Calu3 (cell line): ENCODE measurements at places on chromosomes 6 and 20.

DNA sequence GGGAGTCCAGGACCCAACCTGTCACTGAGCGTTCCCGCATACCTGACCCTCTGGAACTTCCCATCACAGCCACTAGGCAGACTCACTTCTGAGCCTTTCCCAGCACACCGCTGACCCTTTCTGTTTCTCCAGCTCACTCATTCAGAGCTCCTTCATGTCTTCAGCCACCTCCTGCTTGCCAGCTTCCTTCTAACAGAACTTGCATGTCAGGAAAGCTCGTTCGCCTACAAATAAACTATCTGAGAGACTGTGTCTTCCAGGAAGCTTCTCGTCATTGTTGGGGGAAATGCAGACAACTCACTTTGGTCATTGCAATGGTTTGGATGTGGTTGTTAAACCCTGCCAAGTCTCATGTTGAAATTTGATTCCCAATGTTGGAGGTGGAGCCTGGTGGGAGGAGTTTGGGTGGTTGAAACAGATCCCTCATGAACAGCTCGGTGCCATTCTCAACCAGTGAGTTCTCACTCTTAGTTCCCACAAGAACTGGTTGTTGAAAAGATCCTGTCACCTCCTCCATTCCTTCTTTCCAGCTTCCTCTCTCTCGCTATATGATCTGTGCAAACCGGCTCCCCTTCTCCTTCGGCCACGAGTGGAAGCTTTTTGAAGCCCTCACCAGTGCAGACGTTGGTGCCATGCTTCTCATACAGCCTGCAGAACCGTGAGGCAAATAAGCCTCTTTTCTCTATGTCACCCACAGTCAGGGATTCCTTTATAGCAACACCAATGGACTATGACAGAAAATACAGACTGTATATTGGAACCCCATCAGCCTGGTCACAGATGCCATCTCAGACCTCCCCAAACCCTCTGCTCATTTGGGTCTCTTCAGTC, 1.4 kb upstream of the MUC21 start:
- peak; percentile 58 for DNase-seq

DNA sequence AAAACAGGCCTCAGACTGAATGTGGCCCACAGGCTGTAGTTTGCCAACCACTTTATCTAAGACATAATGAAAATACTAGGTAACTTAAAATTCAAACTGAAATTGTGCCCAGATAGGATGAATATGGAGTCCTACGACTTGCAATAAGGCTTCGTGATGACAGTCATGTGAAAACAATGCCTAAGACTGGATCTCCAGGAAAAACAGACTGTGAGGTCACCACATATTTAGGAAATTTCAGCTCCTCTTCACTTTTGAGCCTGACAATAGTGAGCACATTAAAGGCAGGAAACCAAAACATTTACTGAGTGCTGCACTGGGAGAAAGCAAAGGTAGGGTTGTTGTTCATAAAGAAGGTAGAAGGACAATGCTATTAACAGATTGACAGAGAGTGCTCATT, 50.0 kb downstream of the RTN4IP1 start:
- DNase-seq = no peak

DNA sequence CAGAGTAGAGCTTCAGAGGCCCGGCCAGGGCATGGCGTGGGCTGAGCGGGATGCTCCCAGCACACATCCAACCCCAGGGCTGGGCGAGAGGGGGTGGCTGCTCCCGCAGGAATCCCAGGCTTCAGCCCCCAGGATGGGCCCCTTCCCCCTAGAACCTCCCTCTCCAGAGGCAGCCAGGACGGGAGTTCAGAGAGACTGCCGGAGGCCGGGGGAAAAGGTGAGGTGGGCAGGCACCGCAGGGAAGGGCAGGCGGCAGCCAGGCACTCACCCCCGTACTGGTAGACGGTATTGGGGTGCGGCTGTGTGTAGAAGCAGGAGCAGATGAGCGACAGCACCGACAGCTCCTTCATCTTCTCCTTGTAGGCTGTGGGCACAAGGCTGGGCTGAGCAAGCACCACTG, 9.3 kb downstream of the STMN3 start:
- DNase-seq = no peak

GRCh38 chr20:44644230-44644617, 7.3 kb downstream of the ADA start:
- DNase-seq = no peak

- no peak for DNase-seq
Measured at GRCh38 chr6:83053678-83054077, 12.0 kb downstream of the UBE3D start.

- no peak for DNase-seq
Measured at GRCh38 chr6:14100138-14100537, 17.4 kb upstream of the CD83 start.

DNA sequence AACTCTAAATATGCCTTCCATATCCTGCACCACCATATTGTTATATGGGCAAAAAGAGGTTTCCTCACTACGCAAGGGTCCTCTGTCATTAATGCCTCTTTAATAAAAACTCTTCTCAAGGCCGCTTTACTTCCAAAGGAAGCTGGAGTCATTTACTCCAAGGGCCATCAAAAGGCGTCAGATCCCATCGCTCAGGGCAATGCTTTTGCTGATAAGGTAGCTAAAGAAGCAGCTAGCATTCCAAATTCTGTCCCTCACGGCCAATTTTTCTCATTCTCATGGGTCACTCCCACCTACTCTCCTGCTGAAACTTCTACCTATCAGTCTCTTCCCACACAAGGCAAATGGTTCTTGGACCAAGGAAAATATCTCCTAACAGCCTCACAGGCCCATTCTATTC, 30.3 kb upstream of the ZBTB22 start:
- no peak for DNase-seq

GRCh38 chr6:15937602-15938001, 191.3 kb upstream of the MYLIP start:
- DNase-seq = no peak

DNA sequence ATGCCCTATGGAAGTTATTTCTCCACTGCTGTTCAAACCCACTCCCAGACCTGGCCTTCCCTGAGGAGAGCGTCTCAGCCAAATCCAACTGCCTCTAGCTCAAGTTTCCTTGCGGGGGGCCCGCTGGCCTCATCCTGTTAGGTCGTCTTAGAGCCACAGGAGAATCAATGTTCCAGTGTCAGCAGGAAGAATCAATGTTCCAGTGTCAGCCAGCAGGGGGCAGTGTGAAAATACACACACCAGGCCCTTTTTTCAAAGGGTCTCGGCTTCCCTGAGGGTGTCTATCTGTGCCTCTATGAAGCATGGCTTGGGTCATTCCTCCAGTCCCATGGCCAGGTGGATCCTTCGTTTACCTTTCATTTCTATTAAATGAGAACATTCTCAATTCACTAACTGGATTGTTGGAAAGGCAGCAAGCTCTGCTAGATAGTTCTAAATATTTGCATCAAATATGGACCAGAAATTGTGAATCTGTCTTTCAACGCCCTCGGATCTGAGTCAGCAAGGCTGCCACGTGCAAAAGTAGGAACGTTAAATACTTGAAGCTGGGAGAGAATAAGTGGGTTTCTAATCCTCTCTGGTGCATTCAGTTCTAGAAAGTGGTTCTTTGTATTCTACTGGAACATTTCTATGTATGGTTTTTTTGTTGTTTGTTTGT, 19.2 kb downstream of the PRND start:
- DNase-seq = peak; percentile 38

GRCh38 chr20:33667676-33668465, 1.1 kb downstream of the ACTL10 start:
- peak; percentile 97 for DNase-seq

DNA sequence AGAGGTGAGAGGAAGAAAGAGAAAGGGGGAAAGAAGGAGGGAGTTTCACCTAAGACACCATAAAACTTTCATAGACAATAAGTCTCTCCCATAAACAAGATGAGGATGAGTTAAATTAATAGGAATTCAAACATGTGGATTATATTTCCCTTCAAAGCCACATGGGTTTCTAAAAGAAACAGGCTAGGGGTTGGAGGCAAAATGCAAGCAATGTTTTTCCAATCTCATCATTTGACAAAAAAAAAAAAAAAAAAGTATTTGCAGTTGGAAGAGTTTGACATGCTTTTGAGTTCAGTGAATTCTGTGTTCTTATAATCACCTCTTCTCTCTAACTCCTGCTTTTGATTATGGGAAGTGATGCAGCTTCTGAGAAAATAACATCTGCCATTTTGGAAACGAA, 286.5 kb upstream of the PRND start:
- no peak for DNase-seq

DNA sequence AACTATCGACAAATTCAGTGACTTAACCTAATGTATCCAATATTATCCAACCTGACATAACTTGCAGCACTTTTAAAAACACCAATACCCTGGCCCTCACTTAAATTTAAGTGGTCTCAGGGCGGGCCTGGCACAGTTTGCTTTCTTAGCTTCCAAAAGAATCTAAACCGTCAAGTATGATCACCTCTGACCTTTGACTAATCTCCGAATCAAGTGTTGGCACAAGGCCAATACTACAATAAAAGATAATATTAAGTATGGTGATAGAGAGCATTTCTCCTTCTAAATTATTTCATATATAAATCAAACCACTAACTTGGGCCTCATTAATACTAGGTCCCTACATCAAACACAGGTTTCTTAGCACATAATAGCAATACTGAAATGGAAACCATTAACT, 153.0 kb downstream of the PTPRK start:
- DNase-seq = no peak

GRCh38 chr6:125987026-125987617, 782 bp downstream of the TRMT11 start:
- DNase-seq = no peak

GRCh38 chr20:57281900-57282299, 15.5 kb upstream of the BMP7 start:
- DNase-seq = no peak

DNA sequence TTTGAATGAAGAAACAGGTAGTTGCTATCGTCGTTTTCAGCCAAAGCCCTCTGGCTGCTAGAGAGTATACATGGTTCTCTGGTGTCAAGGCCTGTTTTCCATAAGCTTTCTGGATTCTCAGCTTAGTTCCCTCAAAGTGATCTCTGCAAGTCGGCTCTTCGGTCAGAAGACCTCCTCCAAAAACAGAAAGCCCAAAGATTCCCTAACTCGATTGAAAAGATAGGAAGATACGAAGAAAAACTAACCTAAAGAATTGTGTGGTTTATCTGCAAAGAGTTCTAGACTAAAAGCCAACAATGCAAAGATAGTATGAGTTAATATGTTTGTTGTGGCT, 545 bp upstream of the ASCC3 start:
- no peak for DNase-seq

- no peak for DNase-seq
Measured at GRCh38 chr20:47506335-47506734, 4.6 kb downstream of the NCOA3 start.

- no peak for DNase-seq
Measured at GRCh38 chr6:163563318-163563717, 148.8 kb downstream of the QKI start.

DNA sequence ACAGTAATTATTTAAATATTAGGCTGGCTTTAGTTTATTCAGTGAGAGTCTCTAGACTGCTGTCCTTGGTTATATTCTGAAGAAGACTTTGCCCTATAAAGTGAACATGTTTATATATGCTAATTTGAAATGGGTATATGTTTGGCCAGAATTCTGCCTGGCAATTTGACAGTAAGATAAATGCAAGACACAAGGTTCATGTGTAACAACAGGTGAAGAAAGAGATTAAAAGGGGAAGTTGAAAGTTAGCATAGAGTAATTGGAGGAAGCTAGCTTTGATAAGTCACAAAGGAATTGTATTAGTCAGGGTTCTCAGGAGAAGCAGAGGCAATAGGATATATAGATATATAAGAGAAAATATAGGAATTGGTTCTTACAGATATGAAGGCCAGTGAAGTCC, 191.4 kb downstream of the CENPW start:
- no peak for DNase-seq

- peak; percentile 82 for DNase-seq
Measured at GRCh38 chr6:28606424-28607391, 81.0 kb downstream of the GPX5 start.

DNA sequence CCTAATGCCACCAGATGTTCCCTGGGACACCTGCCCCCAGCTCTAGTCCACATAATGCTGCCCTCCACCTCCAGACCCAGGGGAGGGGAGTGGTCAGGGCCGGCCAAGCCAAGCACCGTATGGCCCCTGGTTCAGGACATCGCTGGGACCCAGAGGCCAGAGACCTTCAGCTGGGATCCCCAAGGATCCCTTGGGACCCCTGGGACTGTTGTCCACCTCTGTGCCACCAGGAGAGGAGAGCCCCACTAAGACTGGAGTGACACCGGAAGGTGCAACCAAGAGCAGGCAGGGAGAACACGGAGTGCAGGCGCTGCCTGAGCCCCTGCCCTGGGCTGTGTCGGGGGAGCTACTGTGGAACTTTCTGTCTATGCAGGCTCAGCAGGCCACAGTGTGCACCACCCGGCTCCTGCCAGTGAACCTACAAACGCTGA, 43.6 kb downstream of the CTCFL start:
- DNase-seq = no peak

- no peak for DNase-seq
Measured at GRCh38 chr6:40620574-40621240, 33.5 kb upstream of the LRFN2 start.

- no peak for DNase-seq
Measured at GRCh38 chr20:62838128-62838891, 21.5 kb downstream of the COL9A3 start.

DNA sequence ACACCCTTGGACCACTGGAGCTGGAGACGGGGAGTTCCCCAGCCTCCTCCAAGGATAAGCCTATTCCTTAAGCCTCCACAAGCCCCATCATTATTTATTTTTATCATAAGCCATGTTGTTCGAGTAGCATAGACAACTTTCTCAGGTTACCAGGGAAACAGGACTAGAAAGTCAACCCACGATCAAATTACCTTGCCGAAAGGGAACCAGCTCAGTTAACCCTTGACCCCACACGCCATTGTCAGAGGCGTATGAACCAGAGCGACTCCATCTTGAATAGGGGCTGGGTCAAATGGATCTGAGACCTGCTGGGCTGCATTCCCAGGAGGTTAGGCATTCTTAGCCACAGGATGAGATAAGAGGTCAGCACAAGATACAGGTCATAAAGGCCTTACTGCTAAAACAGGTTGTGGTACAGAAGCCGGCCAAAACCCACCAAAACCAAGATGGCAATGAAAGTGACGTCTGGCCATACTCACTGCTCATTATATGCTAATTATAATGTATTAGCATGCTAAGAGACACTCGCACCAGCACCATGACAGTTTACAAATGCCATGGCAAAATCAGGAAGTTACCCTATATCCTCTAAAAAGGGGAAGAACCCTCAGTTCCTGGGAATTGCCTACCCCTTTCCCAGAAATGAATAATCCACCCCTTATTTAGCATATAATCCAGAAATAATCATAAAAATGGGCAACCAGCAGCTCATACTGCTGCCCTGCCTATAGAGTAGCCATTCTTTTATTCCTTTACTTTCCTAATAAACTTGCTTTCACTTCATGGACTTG, 22.4 kb downstream of the SYNJ2 start:
- no peak for DNase-seq

DNA sequence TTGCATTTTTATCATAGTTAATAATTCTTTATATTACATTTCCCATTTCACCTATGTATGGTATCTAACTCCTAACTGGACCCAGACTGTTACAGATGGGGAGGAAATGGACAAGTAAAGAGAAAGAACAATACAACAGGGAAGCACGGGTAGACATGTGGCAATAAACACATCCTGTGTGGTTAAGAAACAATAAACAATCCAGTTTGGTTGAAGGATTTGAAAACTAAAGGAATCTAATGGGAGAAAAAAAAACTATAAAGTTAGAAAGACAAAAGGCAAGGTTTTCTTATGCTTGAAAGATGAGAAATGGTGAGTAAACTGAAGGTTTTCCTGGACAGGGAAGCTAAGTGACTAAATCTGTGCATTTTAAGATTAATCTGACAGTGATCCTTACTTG, 34.9 kb upstream of the ALDH8A1 start:
- no peak for DNase-seq

GRCh38 chr20:59703046-59703445, 98.7 kb downstream of the PHACTR3 start:
- no peak for DNase-seq
